ENCODE measurements at places on chromosomes 6 and 20.
A peak's percentile ranks its signal among the peaks of the same experiment; 100 is the strongest.

DNA sequence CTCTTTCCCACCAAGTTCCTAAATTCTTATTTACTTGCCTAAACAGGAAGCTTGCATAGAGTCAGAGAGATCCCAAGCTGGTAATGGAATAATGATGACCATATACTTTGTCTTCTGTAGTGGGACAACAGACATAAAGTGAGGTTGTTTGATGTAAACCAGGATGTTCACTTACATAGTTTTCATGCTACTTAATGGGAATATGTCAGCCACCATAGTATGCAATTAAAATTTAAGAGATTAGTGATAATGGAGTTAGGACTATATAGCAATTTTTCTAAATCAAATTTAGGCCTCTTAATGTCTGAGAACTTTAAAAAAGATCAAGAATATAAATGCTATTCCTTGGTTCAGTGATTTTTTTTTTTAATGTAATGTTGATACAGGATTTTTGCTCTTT lies 180.6 kb downstream of the BCKDHB start:
- DNase-seq = no peak

DNA sequence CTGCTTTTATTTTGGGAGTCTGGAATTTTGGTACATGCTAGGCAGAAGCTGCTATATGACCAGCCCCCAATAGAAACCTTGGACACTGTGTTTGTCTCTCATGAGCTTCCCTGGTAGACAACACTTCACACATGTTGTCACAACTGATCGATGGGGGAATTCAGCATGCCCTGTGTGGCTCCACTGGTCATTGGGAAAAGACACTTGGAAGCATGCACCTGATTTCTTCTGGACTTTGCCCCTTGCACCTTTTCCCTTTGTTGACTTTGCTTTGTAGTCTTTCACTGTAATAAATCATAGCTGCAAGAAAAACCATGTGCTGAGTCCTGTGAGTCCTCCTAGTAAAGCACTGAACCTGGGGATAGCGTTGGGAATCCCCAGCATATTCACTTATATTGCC lies 7.9 kb upstream of the WFDC10A start:
- DNase-seq = no peak

DNA sequence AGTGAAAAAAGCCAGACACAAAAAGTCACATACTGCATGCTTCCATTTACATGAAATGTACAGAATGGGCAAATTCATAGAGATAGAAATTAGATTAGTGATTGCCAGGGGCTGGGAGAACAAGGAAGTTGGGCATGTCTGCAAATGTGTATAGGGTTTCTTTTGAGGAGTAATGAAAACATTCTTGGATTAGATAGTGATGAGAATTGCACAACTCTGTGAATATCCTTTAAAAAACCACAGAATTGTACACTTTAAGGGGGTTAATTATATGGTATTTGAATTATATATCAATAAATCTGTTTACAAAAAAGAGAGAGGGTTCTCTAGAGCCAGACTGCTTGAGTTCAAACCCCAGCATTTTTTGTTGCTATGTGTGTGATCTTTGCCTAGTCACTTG lies 188.1 kb downstream of the CDC5L start:
- no peak for DNase-seq

- DNase-seq = no peak
These were observed 1.6 kb upstream of the DEK start for GRCh38 chr6:18265787-18266522.

GRCh38 chr6:51105357-51105756 lies 286.7 kb downstream of the TFAP2B start:
- no peak for DNase-seq

GRCh38 chr6:108575905-108576494 lies 15.3 kb downstream of the FOXO3 start:
- DNase-seq = no peak

GRCh38 chr6:30935018-30935417 lies 3.0 kb upstream of the SFTA2 start:
- DNase-seq = no peak

DNA sequence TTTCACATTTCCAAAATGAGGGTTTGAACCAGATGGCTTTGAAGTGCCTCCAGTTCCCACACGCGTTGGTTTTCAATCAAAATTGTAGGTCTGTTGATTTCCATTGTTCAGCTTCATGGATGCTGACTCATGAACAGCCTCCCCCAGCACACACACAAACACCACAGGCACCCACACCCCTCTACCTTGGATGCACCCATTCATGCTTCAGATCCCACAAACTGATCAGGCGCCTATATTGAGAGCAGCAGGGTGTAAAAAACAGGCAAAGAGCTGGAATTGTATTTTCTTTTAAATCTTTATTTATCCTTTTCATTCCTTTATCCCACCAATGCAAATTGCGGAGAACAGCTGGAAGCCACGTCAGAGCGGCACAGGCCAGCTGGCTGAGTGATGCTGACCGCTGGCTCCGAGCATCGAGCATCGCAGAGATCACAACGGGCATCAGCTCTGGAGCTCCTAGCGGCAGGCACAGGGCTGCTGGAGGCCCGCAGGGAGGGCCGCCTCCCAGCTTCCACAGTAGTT lies 29.3 kb upstream of the TBC1D7 start:
- DNase-seq = no peak

GRCh38 chr6:36650848-36651478 lies 27.6 kb upstream of the CDKN1A start:
- DNase-seq = no peak

GRCh38 chr6:137313928-137314855 lies 95.0 kb upstream of the IFNGR1 start:
- peak; percentile 45 for DNase-seq

Measured in stimulated activated CD8-positive, alpha-beta memory T cell treated with anti-CD3 and anti-CD28 coated beads, Interleukin-15, amount 100 ng/mL, for 4 hours (primary cell).